Mesothelial cell of epicardium (in vitro differentiated cells): ENCODE measurements at places on chromosomes 12 and 14. TPM values are rescaled to one million over a fixed set of nuclear protein-coding genes. Genes with fewer than 3 reads are reported as not detected.
A peak's percentile ranks its signal among the peaks of the same experiment; 100 is the strongest.

The KLRG1 gene
- total RNA-seq: 2.0 to 2.2 TPM (median 2.0 TPM) in 3 replicates

The SERPINA3 gene
- 0.11 to 0.29 TPM in 2 of 3 replicates, not detected in the other for total RNA-seq

DNA sequence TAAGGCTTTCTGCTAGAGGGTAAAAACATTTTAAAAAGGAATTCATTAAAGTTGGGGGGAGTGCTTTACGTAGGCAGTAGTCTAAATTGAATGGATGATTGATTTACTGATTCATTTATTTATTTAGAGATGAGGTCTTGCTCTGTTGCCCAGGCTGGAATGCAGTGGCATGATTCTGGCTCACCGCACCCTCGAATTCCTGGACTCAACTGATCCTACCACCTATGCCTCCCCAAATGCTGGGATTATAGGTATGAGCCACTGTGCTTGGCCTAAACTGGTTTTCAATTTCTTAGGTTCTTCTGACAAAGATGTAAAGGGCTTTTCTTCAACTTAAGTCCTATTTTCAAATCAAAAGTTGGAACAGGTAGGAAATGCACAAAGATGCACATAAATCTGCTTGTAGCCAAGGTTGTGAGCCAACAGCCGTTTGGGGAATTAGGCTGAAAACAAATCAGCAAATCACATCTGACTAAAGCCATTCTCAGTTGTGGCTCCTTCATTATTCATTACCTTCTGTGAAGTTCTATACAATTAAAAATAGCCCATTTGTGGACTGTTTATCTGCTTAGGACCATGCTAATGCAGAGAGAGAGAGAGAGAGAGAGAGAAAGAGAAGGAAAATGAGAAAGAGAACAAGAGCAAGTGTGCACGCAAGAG is 218.0 kb downstream of the PPM1H start:
- no peaks in the 10 kb centered on the region for H3K27me3 ChIP-seq
- no peak overlapping the region for H3K4me3 ChIP-seq
- H3K27ac ChIP-seq: peak overlapping the region; percentile 73
- DNase-seq: no peak

GRCh38 chr12:97404093-97404492 is 58.5 kb upstream of the RMST start:
- no peaks in the 10 kb centered on the region for H3K27me3 ChIP-seq
- no peak for DNase-seq
- no peak overlapping the region for H3K27ac ChIP-seq

- H3K36me3 ChIP-seq: no peaks in the 10 kb centered on the region
- peaks cover 24% of the 10 kb centered on the region for H3K4me1 ChIP-seq
- DNase-seq: no peak
Observed at GRCh38 chr12:571795-572531, 91.3 kb downstream of the NINJ2 start.

- H3K27ac ChIP-seq: no peak overlapping the region
- H3K4me1 ChIP-seq: no peaks in the 10 kb centered on the region
- H3K27me3 ChIP-seq: no peaks in the 10 kb centered on the region
- DNase-seq: no peak
Observed at GRCh38 chr12:129779033-129779432, 124.8 kb downstream of the TMEM132D start.

DNA sequence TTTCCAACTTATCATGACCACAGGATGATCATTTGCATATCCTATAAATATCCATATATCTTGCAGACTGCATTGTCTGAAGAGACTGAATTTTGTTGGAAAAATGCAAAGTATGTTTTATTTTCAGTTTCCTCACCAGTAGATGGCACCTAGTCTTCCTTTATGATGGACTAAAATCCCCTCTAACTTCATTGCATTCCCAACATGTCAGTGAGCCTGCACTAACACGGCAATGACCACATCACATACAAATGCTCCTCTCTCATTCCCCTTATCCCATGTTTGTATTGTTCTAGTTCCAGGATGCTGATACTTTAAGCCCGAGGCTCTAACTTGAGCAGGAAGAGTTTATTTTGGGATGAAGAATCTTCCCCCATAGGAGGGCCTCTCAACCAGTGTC is 24.7 kb upstream of the MYBPC1 start:
- H3K4me1 ChIP-seq: peaks cover 6% of the 10 kb centered on the region
- DNase-seq: no peak
- peaks cover 21% of the 10 kb centered on the region for H3K27me3 ChIP-seq
- H3K4me3 ChIP-seq: no peak overlapping the region
- peak overlapping the region; percentile 7 for H3K27ac ChIP-seq

GRCh38 chr12:93145086-93145485 is 216.0 kb upstream of the EEA1 start:
- no peaks in the 10 kb centered on the region for H3K36me3 ChIP-seq
- DNase-seq: no peak
- H3K27me3 ChIP-seq: no peaks in the 10 kb centered on the region
- no peak overlapping the region for H3K4me3 ChIP-seq

DNA sequence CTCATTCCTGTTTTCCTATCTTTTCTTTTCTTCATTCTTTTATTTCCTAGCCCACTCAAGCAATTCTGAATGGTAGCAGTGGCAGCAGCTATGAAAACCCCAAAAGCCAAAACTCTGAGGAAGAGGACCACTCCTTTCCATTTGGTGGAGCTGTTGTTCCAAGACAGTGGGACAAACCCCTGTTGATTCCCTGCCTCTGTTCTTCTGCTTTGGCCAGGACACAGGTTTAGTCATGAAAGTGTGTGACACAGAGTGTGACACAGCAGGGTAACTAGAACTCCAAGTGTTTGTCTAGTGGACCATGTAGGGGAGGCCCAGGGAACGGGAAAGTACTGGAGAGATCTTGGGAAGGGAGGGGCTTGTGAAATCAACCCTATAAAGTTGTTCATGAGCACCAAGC is 71.1 kb downstream of the PTCSC3 start:
- no peaks in the 10 kb centered on the region for H3K36me3 ChIP-seq
- no peak for DNase-seq
- H3K27me3 ChIP-seq: peaks cover 49% of the 10 kb centered on the region
- H3K4me3 ChIP-seq: no peak overlapping the region
- H3K27ac ChIP-seq: no peak overlapping the region

DNA sequence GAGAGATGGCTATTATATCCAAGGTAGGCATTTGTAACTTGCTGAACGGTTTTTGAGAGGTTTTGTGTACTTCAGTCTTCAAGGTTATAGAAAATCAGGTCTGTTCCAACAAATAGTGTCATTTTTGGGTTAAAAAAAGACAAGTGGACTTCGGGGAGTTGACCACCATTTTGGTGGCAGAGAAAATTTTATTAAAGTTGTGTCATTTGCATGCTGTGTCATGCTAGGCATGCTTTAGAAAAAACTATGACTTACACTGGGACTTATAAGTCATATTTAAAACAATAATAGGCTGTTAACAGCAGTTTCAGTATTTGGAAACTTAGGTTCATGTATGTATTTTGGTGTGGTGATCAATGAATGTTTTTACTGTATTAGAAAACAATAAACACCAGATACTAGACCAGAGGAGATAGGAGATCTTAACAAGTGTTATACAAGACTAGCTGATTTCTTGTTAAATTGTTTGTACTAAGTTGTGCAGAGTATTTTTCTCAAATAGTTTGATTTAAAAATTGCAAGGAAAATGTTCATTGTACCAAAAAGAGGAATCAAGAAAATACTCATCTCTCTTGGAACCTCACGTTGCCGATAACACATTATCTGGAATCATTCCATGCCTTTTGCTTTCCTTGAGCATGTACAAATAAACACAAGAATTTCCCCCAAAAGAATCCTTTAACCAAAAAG is 1.4 kb downstream of the RAN start:
- no peaks in the 10 kb centered on the region for H3K27me3 ChIP-seq
- no peak for DNase-seq
- H3K27ac ChIP-seq: peak overlapping the region; percentile 96
- peaks cover 41% of the 10 kb centered on the region for H3K4me1 ChIP-seq

- no peaks in the 10 kb centered on the region for H3K36me3 ChIP-seq
- DNase-seq: no peak
- H3K27ac ChIP-seq: no peak overlapping the region
- H3K4me1 ChIP-seq: peaks cover 9% of the 10 kb centered on the region
- no peak overlapping the region for H3K4me3 ChIP-seq
Observed at GRCh38 chr14:23370221-23370620, 2.4 kb upstream of the IL25 start.

DNA sequence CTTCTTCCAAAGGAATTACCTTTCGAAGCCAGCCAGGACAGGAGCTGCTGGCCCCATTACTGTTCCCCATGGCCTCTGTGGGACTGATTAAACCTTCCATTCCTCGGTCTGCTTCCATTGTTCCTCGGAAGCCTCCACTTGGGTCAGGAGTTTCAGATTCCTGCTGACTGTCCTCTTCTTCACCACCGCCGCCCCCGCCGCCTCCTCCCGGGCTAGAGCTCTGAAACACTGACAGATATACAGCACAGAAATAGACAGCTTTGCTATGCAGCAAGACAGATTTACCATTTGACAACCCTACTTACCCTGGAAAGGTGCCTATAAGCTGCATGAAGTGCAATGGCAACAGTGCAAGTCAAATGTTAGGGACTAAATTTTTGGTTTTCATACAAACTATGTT is 21.8 kb downstream of the ZC2HC1C start:
- H3K4me1 ChIP-seq: no peaks in the 10 kb centered on the region
- no peak overlapping the region for H3K4me3 ChIP-seq
- H3K36me3 ChIP-seq: peaks cover 42% of the 10 kb centered on the region
- H3K27me3 ChIP-seq: no peaks in the 10 kb centered on the region
- H3K27ac ChIP-seq: no peak overlapping the region

DNA sequence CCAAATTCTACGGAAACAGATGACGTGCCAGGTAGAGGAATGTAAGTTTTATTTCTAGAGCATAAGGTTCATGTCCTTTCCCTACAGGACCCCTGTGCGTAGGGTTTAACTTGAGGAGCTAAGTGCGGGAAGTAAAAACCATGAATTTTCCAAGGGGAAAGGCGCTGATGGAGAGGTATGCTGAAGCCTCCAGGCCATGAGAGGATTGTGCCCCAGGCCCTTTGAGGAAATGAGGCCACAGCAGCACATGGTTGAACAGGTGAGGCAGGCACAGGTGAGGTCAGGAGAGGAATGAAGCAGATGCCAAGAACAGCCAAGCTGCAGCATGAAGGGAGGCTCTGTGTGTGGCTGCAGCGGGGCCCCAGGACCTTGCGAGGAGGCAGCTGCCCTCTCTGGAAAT is 14.7 kb downstream of the ESRRB start:
- peaks cover 34% of the 10 kb centered on the region for H3K27me3 ChIP-seq
- H3K27ac ChIP-seq: no peak overlapping the region
- H3K4me3 ChIP-seq: no peak overlapping the region
- H3K36me3 ChIP-seq: no peaks in the 10 kb centered on the region
- H3K4me1 ChIP-seq: no peaks in the 10 kb centered on the region

- no peak for DNase-seq
- no peak overlapping the region for H3K4me3 ChIP-seq
- no peak overlapping the region for H3K27ac ChIP-seq
- H3K36me3 ChIP-seq: peaks cover 9% of the 10 kb centered on the region
- no peaks in the 10 kb centered on the region for H3K27me3 ChIP-seq
- peaks cover 4% of the 10 kb centered on the region for H3K4me1 ChIP-seq
Observed at GRCh38 chr12:121543786-121544185, 37.0 kb downstream of the KDM2B start.

DNA sequence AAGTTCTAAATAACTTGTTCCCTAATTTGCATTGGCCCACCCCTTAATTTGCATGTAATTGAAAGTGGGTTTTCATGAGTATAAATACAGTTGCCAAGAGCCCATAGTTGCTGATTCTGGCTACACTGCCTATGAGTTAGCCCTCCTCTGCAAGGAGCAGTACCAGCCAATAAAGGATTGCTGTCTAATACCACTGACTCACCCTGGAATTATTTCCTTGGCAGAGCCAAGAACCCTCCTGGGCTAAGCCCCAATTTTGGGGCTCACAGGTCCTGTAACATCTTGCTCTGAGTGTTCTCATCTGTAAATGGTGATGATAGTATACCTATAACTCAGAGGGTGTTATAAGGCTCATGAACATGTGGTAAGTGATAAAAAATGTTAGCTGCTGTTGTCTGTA is 6.8 kb downstream of the TTC8 start:
- peaks cover 10% of the 10 kb centered on the region for H3K36me3 ChIP-seq
- peaks cover 55% of the 10 kb centered on the region for H3K4me1 ChIP-seq
- no peaks in the 10 kb centered on the region for H3K27me3 ChIP-seq
- H3K4me3 ChIP-seq: no peak overlapping the region
- H3K27ac ChIP-seq: no peak overlapping the region

DNA sequence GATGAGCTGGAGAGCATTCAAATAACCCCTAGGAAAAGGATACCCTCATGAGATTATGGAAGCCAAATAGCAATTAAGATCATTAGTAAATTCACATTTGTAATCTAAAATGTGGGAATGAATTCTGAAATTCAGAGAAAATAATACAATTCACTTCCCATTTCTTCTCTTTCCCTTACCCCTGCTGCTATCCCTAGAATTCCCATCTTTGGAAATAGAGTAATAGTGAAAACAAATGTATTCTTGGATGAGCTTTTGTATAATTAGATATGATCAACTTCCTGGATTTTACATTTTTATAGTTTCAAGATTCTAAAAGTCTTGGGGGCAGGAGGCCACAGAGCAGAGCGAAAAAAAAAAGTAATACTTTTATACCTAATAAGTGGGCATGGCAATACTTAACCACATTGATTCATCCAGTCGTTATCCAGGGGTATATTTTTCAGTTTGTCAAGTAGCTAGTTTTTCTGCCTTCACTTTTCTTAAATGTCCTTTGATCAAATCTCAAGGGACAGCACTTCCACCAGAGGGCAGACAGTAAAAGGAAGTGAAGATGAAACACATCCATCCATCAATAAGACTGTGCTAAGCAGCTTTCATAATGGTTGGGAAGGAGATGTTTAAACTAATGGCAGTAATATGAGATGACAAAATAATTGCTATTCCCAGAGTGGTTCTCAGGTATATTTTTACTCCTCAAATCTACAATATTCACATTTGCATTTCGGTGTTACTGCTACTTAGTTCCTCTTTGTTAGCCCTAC is 401.3 kb downstream of the DIO2 start:
- no peaks in the 10 kb centered on the region for H3K36me3 ChIP-seq
- no peak overlapping the region for H3K4me3 ChIP-seq
- H3K27ac ChIP-seq: no peak overlapping the region
- peaks cover 6% of the 10 kb centered on the region for H3K27me3 ChIP-seq
- peaks cover 13% of the 10 kb centered on the region for H3K4me1 ChIP-seq
- DNase-seq: no peak

GRCh38 chr12:132236129-132236929 is 92.1 kb downstream of the NOC4L start:
- no peaks in the 10 kb centered on the region for H3K36me3 ChIP-seq
- DNase-seq: no peak
- H3K27ac ChIP-seq: no peak overlapping the region
- peaks cover 23% of the 10 kb centered on the region for H3K27me3 ChIP-seq
- H3K4me1 ChIP-seq: peaks cover 2% of the 10 kb centered on the region
- H3K4me3 ChIP-seq: no peak overlapping the region

- no peak for DNase-seq
- no peaks in the 10 kb centered on the region for H3K27me3 ChIP-seq
- H3K36me3 ChIP-seq: no peaks in the 10 kb centered on the region
- H3K4me1 ChIP-seq: peaks cover 38% of the 10 kb centered on the region
Observed at GRCh38 chr14:70905301-70905700, 2.0 kb upstream of the PCNX1 start.

DNA sequence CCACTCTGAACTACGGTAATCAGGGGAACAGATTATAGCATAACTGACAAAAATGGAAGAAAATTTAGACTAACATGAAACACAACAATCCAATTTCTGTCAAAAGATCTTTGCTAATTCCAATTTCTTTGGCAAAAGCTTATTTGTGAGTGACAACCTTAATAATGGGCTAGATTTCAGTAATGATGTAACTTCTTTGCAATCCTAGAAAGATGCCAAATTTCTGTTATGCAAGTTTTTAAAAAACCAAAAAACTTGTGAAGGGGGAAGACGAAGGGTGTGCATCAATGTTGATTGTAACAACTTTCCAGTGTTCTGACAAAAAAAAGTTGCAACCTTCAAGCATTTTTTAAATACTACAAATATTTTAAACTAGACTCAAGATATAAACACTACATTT is 59.9 kb downstream of the DICER1 start:
- H3K27me3 ChIP-seq: no peaks in the 10 kb centered on the region
- H3K27ac ChIP-seq: peak overlapping the region; percentile 40
- H3K4me1 ChIP-seq: peaks cover 49% of the 10 kb centered on the region
- peaks cover 32% of the 10 kb centered on the region for H3K36me3 ChIP-seq
- DNase-seq: no peak
